ENCODE measurements at places on chromosomes 13 and 19.

DNA sequence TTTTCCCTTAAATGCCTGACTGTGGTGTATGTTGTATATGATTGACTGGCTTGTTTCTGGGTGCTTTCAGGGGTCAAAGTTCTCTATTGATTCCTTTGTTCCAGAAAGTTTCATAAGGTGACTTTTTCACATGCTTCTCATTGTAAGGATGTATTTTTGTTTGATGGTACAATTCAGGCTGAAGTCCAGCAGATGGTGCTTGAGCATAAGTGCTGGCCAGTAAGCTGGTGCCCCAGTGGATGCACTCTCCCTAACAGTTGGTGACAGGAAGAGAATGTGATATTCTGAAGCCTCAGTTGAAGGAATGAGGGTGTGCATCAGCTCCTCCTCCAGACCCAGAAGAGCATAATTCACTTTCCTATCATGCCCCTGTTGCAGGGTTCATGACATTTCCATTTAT is 1941.6 kb upstream of the PRR20A start:
- DNase-seq, result no peak

DNA sequence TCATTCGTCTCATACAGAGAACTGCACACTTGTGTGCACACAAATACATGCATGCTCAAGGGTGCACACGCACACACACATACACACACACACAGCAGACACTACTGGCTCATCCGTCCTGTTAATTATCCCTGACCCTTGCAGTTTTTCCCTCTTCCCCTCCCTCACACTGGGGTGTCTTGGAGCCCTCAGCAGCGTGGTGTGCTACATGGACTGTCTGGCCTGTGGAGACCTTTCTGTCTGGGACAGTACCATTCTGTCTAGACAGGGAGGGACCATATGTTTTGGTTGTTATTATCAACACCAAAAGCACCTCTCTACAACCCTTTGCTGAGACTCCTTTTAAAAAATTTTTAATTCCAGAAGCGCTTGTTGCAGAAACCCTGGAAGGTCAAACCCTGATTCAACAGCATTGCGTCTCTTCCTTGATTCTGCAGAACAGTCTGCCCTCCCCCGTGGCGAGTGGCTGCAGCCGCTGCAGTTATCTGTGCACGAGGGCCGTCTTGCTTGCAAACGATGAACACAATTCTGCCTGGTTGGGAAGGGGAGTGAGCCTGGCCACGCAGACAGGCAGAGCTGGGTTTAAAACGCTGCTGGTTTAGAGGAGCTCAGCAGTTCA is 374.0 kb downstream of the IRS2 start:
- no peak for DNase-seq

DNA sequence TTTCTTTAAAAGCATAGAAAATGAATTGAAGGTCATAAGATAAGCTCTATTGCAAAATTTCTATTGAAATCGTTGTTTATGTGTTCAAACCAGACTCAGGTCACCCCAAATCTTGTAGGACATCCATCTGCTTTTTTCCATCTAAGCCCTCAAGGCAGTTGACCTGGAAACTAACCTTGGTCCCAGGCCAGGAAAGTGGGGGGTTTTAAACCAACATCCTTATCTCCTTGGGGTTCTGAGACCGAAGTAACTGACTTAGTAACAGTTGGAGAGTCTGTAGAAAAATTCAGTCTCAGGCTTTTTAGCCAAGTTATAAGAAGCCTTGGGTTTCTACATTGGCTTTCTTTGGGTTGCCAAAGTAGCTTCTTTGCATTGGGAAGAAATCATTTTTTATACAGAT is 23.4 kb downstream of the ZNF507 start:
- DNase-seq, result no peak

DNA sequence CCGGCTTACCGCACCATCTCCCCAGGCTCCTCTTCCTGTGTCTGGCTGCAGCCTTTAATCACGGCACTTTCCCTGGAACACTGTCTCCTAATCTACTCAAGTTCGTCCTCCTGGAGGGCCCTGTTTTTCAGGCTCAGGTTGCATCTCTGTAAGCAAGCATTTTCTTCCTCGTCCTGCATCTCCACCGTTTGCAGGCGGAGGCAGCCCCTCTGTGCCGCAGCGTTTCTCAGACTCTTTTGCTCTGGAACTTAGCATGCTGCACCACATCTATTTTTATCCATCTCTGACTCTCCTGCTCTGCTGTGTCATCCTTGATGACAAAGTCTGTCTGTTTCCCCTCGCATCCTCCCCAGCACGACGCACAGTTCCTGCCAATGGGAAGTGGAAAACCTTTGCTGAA is 117.5 kb downstream of the ATP8A2 start:
- no peak for DNase-seq

GRCh38 chr19:29372461-29372860 is 153.3 kb upstream of the VSTM2B start:
- no peak for DNase-seq

GRCh38 chr13:85659493-85659892 is 139.7 kb downstream of the SLITRK6 start:
- DNase-seq, result no peak

DNA sequence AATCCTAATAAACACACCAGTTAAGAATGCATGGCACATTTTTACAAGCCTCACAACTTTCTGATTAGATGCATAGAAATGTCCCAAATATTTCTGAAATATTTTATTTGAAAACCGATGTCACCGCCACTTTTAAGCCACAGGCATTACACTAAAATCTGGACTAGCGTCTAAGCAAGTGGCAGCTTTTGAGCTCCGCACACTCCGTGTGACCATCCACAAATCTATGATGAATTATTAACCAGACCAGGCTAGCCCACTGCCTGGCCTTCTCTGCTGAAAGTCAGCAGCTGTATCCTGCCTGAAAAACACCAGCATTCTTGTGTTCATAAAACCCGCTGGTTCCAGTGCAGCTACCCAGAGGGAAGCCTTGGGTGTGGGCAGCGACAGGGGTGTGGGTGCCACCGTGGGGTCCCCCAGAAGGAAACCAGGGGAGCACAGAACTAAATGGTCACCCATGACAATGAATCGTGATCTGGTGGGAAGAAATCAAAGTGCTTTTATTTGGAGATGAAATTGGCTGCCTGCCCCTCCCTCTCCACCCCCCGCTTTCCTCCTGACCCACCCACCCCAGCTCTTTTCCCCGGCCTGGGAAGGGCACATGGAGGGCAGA is 13.8 kb downstream of the RASA3 start:
- DNase-seq, result no peak

GRCh38 chr13:52850396-52851136 is 2.1 kb upstream of the PCDH8 start:
- no peak for DNase-seq

- no peak for DNase-seq
These were observed 32.9 kb downstream of the SERTM1 start for GRCh38 chr13:36706755-36707154.

DNA sequence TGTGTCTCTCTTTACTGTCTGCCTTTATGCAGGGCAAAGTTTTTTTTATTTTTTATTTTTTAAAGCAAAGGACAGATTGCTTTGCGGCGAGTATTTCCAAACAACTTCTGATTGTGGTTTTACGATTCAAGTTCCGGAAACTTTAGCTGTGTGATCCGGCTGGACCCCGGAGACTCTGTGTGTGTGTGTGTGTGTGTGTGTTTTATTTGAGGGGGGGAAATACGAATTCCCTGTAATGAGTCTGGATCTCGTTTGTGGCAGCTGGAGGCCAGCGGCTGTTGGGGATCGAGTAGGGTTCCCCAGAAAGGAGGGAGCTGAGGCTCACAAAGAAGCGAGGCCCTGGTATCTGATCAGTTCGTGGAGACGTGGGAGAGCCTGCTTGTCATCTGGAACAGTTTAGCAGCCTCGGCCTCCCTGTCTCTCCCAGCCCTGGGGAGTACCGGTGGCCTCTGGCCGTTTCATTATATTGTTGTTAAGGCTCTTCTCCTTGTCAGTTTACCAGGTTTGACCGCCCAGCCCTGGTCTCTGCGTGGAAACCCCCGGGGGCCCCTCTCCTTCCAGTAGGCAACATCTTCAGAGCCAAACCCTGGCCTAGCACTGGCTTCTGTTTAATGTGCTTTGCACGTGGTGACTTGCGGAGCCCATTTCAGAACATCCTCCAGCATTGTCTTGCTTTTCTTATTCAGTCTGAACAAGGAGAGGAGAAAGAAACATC is 1.3 kb downstream of the FARP1 start:
- DNase-seq, result no peak

- no peak for DNase-seq
These were observed 738.3 kb upstream of the GPC6 start for GRCh38 chr13:92488249-92488852.

DNA sequence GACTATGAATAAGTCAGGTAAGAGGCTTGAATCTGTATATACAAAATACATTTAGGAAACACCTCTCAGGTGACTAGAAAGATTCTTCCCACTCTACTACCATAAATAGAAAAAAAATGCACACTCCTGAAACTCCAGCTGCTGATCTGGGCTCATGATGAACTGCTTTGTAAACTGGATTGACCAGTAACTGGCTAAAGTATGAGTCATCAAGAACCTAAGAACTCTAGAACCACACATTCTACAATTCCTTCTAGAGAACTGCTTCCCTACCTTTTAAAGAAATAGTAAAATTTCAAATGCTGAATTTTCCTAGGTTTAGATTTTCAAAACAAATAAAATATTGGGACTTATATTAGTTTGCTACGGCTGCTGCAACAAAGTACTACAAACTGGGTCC is 55.2 kb downstream of the ELF1 start:
- DNase-seq, result no peak

DNA sequence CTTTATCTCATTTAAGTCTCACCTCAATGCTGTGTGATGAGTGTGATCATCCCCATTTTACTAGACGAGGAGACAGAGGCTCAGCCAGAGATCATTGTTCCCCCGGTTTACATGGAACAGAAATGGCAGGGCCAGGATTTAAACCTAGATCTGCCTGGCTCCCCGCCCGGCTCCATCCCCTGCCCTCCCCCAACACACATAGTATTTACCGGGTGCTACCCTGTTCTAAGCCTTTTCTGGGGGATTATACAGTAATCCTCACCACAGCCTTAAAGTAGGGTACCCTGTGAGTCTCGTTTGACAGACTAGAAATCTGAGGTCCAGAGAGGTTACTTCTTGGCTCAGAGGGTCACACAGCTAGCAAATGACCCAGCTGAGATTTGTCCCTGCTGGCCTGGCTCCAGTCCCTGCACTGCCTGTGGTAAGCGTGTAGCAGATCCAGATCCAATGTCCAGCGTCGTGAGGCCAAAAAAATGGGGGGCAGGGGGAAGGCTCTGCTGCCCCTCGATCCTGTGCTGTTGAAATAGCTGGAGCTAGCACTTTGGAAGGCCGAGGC is 3.8 kb upstream of the KLC3 start:
- no peak for DNase-seq

DNA sequence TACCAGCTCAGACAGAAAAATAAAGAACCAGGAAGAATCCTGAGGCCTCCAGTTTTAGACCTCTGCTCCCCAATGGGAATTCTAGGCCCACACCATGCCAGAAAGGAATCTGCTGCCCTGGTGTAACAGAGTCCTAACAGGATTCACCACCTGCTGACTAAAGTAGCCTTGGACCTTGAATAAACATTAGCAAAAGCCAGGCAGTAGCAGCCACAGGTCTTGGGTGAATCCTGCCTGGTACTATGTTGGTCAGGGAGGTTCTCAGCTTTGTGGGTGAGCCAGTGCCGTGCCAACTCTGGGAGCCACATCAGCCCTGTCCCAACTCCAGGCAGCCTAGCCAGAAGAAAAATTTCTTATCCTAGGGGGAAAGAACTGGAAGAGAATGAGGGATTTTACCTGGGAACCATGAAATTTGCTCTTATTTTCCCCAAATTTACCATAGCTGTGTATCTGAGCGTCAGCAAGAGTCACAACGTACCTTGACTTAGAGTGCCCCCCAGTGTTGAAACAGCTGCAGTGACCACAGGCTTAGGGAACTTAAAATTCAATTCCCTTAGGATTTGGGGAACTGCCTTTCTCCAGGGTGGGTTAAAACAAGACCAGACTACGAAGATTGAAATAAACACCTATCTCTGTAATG is 1895.6 kb upstream of the PRR20A start:
- DNase-seq, result no peak

- peak; percentile 22 for DNase-seq
These were observed 11.1 kb downstream of the FTL start for GRCh38 chr19:48975947-48976847.

GRCh38 chr19:38710928-38711725 is 33.1 kb downstream of the CAPN12 start:
- DNase-seq, result no peak

GRCh38 chr19:45824041-45824471 is 8.9 kb upstream of the RSPH6A start:
- no peak for DNase-seq
